ENCODE measurements at places on chromosomes 2 and 18.
A peak's percentile ranks its signal among the peaks of the same experiment; 100 is the strongest.

- no peak for DNase-seq
These were observed 66.6 kb upstream of the ID2 start for GRCh38 chr2:8615252-8615575.

DNA sequence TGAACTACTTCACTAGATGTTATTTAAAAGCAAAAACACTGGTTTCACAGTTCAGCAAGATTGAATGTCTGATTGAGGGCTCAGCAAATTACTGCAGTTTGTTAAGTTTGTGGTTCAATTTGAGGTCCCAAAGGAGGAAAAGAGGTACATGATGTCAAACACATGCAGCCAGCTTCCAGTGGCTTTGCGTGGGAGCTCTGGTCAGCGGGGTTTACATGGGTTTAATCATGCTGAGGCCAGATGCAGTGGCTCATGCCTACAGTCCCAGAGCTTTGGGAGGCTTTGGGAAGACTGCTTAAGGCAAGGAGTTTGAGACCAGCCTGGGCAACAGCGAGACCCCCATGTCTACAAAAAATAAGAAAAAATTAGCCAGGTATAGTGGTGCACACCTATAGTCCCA is 111.5 kb downstream of the MAPK4 start:
- DNase-seq: no peak

DNA sequence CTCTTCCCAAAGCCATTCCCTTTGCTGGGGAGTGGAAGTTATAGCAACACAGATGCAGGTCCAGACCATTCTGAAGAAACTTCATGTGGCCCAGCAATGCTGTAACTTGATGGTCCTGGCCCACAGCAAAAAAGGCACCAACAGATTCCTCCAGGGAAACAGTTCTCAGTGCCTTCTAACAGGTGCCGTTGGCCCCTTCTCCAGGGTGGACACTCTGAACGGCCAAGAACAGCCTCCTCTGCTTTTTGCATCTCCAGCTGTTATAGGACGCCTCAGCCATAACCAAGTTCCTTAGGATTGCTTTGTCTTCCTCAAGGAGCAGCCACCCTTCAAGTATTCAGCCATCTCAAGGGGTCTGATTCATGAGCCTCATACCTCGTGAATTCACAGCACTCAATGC is 38.0 kb downstream of the MARCO start:
- no peak for DNase-seq

DNA sequence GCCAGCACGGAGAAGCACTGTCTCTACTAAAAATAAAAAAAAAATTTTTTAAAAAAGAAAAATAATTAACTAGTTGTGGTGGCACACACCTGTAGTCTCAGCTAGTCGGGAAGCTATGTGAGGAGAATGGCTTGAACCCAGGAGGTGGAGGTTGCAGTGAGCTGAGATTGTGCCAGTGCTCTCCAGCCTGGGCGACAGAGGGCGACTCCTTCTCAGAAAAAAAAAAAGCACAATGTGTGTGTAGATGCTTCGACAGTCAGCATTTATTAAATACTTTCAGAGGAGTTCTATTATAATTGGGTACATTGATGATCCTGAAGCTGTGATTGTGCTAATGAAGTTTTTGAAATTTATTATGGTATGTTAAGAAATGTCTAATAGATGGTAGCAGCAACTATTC is 46.5 kb downstream of the XIRP2 start:
- no peak for DNase-seq

- DNase-seq: no peak
These were observed 14.7 kb downstream of the LINC00305 start for GRCh38 chr18:64134044-64134747.

GRCh38 chr2:176111846-176112374 is 4.7 kb upstream of the HOXD10 start:
- peak; percentile 78 for DNase-seq

DNA sequence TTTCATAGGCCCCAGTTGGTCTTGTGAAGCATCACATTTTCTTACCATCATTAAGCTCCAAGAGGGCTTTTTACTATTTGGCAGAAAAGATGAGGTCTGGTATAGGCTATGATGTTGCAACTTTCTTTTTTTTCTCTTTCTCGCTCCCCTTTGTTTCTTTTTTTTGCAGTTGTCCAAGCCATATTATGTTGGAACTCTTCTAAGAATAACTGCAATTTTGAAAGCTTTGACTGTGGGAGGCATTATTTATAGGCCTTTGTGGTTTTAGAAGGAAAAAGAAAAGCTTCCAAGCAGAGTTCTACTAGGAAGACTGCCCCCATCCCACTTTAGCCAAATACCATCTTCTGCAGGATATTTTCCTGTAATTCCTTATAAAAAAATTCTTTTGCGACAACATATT is 571.6 kb downstream of the ARHGAP15 start:
- no peak for DNase-seq

- DNase-seq: no peak
These were observed 194.2 kb upstream of the HDAC4 start for GRCh38 chr2:239594772-239595608.

GRCh38 chr2:105443617-105444598 is 45.1 kb upstream of the FHL2 start:
- DNase-seq: no peak

- DNase-seq: no peak
These were observed 50.3 kb downstream of the MTERF4 start for GRCh38 chr2:241051578-241052487.

GRCh38 chr2:191404568-191404991 is 159.4 kb downstream of the MYO1B start:
- DNase-seq: no peak

DNA sequence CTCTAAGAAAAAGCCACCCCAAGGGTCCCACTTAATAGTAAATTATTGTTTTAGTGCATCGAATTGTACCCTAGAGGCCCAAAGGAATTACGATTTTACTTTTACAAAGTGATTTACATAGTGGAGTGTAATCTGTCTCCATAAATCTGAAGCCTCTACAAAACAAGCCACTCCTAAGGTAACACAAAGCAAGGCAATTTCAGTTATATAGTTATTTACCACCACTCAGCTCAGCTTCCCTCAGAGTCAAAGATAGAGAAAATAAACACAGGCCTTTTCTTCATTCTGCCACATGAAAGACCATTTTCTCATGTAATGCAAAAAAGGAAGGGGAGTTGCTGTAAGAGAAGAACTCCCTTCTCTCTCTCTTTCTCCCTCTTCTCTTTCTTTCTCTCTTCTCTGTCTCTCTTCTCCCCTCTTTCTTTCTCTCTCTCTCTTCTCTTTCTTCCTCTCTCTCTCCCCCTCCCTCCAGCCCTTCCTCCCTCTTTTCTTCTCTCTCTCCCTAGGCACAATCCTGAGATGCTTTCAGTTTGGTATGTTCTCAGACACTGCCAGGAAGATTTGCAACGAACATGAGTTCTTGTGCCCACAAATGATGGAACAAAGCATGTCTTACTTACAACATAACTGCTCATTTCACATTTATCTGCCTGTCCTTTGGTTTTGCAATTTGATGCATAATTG is 264.5 kb downstream of the BCL2 start:
- DNase-seq: no peak

DNA sequence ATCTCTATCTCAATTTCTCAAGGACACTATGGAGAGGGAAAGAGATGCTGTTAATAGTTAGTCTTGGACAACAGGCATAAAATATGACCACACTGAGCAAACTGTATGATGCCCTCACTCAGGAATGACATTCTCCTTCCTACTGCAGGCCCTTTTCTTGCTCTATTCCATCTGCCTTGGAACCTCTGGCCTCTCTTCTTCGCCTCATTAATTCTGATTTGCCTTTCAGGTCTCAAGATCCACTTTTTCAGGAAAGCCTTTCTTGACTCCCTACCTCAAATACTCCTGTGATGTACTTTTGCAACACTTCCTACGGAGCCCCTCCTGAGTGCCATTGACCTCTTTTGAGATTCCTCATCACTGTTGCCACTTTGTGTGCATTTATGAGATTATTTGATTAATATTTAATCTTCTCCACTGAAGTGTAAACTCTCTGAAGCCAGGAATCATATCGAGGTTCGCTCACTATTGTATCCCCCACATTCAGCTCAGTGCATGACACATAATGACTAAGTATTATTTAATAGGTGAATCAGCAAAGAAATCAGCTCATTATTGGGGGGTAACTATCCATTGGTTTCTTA is 21.3 kb upstream of the SPP2 start:
- no peak for DNase-seq

- DNase-seq: no peak
These were observed 23.9 kb upstream of the GPR17 start for GRCh38 chr2:127621981-127622431.

- no peak for DNase-seq
These were observed 123.9 kb upstream of the FAM117B start for GRCh38 chr2:202510911-202511310.

DNA sequence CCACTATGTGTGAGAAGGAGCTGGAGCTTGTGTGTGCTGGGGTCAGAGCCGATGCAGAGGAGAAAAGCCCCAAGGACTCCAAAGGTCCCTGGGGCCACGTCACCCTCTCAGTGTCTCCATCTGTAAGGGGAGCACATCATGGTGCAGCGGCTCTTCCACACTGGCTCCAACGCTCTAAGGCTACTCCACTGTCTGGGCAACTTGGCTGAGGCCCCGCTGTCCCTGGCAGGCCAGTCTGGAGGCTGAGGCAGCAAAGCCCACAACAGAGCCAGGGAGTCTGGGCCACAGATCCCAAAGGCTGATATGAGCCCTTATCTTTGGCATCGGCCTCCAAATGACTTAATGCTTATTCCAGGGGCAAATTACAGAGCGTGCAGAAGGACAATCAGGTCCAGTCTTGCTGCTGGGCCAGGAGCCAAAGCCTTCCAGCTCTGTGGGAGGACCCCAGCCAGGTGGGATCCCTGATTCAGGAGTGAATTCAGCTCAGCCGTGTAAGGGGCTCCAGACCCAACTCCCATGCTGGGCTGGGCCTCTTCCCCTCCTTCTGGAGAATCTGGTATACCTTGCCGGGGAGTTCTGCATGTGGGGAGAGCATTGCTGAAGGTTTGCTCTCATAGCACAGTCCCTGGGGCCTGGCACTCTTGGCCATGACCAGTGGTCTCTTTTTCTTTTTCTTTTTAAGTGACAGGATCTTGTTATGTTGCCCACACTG is 1.8 kb upstream of the DUSP2 start:
- DNase-seq: peak; percentile 61

GRCh38 chr2:226969417-226970080 is 133.7 kb downstream of the RHBDD1 start:
- DNase-seq: peak; percentile 6

- no peak for DNase-seq
These were observed 12.4 kb downstream of the XIRP2 start for GRCh38 chr2:166900700-166901099.

DNA sequence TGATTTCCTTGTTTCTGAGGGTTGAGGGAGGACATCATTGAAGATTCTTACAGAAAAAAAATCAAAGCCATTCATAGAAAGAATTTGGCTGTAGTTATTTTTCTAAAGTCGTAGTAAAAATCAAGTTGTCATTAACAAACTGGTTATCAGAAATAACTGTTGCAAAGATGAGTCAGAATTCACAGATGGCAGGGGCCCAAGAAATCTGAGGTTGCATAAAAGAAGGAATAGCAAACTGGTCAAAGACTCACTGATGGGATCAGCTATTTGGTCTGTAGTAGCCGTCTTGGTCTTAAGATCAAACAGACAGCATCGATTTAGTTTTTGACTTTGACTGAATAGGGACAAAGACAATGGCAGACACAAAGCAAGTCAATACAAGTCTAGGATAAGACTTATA is 334.3 kb downstream of the FIGN start:
- no peak for DNase-seq

DNA sequence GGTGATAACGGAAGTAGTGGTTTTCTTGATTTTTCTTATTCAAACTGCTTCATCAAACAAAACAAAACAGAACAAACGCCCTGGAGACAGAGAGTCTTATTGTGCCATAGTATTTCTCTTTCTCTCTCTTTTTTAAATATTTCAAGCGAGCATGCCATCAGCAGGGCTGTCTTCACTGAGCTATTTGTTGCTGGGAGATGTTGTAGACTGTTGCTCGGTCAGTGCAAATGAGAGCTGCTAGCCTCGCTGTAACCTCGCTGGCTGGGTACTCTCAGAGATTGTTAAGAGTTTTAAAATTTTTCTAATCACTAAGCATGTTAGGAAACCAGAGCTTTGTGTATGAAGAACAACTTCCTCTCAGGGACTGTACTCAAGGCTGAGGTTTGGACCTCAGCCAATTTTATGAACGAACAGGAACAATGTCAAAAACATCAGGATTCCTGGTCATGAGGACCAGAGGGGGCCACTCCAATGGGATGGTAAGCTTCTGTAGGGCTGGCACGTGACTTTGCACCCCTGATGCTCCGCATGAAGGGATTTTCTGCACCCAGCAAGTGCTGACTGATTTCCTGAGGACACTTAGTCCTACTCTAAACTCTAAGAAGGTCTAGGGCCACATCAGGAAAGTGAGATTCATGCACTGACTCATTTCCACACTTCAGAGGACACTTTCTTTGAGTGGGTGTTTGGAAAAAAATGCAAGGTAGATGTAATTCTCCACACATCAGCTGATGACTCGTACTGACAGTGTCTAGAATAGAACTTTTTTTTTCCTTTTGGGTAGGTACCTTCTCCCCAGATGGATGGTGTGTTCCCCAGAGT is 59.8 kb upstream of the IL1R1 start:
- no peak for DNase-seq

GRCh38 chr18:77870199-77870598 is 620.6 kb downstream of the GALR1 start:
- no peak for DNase-seq

DNA sequence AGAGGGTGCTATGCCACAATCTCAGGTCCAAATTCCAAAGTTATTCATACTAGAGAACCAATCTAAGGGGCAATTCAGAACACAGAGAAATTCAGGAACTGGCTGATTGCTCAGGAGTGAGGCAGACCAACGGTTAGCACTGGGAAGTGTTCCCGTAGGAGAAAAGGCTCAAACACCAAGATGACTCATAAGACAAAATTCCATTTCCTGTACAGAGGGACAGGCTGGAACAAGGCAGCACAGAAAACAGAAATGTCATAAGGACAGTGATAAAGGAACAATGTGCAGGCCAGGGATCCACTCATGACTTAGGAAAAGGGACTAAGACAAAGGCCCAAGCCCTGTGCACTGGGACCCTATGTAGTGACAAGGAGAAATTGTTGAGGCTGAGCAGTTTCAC is 54.2 kb downstream of the PDE1A start:
- no peak for DNase-seq

- DNase-seq: no peak
These were observed 680.6 kb upstream of the FANCL start for GRCh38 chr2:58921676-58922075.

- DNase-seq: no peak
These were observed 5.4 kb downstream of the ZNF521 start for GRCh38 chr18:25346561-25346960.

GRCh38 chr2:199762963-199763362 is 88.0 kb downstream of the FTCDNL1 start:
- DNase-seq: no peak

All from right kidney (tissue), 9 donors.